Activated CD8-positive, alpha-beta memory T cell treated with anti-CD3 and anti-CD28 coated beads, Interleukin-2, amount 50 U/mL, for 48 hours (primary cell): ENCODE measurements at places on chromosomes 12 and 14.

- DNase-seq = no peak
Observed at GRCh38 chr12:30982413-30982812, 55.9 kb downstream of the TSPAN11 start.

GRCh38 chr12:89353188-89353822, 1.0 kb upstream of the DUSP6 start:
- peak; percentile 85 for DNase-seq

GRCh38 chr14:61623927-61624326, 71.4 kb upstream of the HIF1A start:
- DNase-seq = no peak

- DNase-seq = no peak
Observed at GRCh38 chr12:108479364-108480070, 35.6 kb upstream of the FICD start.

- DNase-seq = no peak
Observed at GRCh38 chr12:47356129-47356700, 276.5 kb upstream of the AMIGO2 start.

- DNase-seq = no peak
Observed at GRCh38 chr12:114668151-114668885, 15.7 kb downstream of the TBX3 start.

GRCh38 chr12:9669019-9669326, 540 bp upstream of the CLEC2D start:
- no peak for DNase-seq

DNA sequence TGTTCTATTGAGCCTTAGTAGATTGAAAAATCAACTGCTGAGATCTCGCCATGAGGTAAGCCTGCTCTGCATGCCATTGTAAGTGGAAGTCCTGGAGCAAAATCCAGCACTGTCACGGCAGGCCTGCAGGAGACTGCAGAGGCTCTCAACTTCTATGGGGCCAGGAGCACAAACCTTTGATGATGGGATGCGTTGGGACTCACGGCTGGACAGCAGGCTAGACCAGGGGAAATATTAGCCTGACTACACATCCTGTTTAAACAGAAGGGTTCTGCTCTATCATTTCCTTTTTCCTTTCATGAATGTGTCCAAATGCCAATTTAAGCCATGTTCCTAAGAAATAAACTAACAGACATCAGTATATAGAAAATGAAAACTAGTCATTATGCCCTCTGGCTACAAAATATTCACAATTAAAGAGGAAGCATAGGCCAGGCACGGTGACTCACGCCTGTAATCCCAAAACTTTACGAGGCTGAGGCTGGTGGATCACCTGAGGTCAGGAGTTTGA, 33.9 kb upstream of the RASSF8 start:
- no peak for DNase-seq

- DNase-seq = no peak
Observed at GRCh38 chr12:129332286-129332685, 479.0 kb downstream of the GLT1D1 start.

GRCh38 chr12:6182279-6182898, 17.8 kb upstream of the CD9 start:
- no peak for DNase-seq

- DNase-seq = no peak
Observed at GRCh38 chr14:39967885-39968284, 535.7 kb upstream of the FBXO33 start.

DNA sequence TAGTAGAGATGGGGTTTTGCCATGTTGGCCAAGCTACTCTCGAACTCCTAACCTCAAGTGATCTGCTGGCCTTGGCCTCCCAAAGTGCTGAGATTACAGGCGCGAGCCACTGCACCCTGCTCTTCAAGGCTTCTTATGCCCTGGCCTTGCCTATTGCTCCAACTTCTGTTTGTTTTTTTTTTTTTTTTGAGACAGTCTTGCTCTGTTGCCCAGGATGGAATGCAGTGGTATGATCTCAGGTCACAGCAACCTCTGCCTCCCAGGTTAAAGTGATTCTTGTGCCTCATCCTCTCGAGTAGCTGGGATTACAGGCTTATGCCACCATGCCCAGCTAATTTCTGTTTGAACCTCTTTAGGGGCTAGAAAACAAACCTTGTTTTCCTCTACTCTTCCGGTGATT, 6.0 kb upstream of the ABCD4 start:
- DNase-seq = no peak

- DNase-seq = no peak
Observed at GRCh38 chr14:47744155-47744554, 68.8 kb upstream of the MDGA2 start.

DNA sequence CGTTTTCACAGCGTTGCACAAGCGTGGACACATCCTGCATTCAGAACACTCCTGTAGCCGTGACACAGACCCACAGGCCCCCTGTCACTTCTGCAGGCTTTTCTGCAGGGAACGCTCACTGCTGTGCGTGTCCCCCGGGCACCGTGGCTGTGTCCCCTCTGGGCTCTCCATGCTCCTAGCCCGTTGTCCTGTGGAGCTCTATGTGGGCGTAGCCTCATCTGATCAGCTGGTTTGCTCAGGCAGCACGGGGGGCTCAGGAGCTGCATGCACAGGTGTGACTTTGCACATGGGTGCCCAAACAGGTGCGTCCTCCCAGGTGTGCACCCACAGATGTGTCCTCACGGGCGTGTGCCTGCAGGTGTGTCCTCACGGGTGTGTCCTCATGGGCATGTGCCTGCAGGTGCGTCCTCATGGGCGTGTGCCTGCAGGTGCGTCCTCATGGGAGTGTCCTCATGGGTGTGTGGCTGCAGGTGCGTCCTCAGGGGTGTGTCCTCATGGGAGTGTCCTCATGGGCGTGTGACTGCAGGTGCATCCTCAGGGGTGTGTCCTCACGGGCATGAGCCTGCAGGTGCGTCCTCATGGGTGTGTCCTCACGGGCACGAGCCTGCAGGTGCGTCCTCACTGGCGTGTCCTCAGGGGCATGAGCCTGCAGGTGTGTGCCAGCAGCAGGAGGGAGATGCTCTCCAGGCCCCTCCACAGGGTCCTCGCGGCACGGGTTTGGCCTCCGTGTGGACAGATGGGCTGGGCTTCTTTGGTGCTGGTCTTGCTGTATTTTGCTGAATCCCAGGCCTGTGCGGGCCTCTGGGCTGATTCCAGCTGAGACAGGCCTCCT, 17.5 kb downstream of the MTA1 start:
- DNase-seq = no peak

DNA sequence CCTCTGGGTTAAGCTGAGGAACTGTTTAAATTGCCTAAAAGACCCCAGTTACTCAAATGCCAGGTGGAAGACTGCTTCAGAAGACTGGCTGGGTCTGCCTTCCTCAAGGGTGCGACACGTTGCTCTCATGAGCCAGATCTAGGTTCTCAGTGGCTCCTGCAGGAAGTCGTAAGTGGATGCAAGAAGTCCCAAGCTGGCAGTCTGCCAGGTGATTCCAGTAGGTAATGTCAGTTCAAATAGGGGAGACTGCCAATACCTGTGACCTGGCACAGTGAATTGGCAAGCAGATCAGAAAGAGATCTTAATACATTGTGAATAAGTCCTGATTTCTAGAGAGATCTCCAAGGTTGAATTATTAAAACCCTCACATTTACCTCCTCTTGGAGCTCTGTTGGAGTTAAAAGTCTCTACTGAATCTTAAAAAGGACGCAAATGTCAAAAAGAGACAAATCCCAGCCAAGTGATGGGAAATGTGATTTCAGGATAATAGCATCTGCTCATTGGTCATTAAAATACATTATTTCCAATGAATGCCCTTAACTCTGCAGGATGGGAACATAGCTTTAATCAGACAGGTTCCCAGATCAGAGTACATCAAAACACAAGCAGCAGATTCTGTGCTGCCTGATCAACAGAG, 98.8 kb upstream of the FRMD6 start:
- no peak for DNase-seq

GRCh38 chr12:44015333-44015941, 179.6 kb downstream of the TMEM117 start:
- no peak for DNase-seq

- no peak for DNase-seq
Observed at GRCh38 chr12:69647178-69647577, 36.5 kb upstream of the LRRC10 start.

DNA sequence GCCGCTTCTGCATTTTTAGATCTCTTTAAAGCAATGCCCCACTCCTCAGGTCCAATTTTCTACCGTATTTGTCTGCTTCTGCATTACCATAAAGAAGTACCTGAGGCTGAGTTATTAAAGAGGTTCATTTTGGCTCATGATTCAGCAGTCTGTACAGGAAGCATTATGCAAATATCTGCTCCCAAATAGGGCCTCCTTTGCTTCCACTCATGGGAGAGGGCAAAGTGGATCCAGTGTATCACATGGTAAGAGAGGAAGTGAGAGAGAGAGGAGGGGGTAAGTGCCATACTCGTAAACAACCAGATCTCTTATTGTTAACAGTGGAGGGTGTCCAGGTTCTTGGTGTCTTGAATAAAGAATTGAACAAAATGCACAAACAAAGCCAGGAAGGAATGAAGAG, 316.1 kb upstream of the SEL1L start:
- DNase-seq = no peak

DNA sequence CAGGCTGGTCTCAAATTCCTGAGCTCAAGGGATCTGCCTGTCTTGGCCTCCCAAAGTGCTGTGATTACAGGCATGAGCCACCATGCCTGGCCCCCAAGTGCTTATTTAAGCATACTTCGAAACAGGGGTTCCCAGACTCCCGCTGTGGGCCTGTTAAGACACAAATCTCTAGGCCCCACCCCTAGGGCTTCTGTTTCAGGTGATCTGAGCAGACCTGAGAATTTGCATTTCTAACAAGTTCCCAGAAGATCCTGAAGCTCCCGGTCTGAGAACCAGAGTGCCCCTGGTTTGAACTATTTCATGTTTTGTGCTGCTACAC, 25.0 kb downstream of the GCH1 start:
- DNase-seq = no peak

GRCh38 chr12:92444763-92445162, 258.0 kb upstream of the PLEKHG7 start:
- DNase-seq = no peak

GRCh38 chr12:76201316-76201715, 116.8 kb upstream of the NAP1L1 start:
- no peak for DNase-seq

- no peak for DNase-seq
Observed at GRCh38 chr12:124004233-124004875, 31.3 kb downstream of the ZNF664 start.

DNA sequence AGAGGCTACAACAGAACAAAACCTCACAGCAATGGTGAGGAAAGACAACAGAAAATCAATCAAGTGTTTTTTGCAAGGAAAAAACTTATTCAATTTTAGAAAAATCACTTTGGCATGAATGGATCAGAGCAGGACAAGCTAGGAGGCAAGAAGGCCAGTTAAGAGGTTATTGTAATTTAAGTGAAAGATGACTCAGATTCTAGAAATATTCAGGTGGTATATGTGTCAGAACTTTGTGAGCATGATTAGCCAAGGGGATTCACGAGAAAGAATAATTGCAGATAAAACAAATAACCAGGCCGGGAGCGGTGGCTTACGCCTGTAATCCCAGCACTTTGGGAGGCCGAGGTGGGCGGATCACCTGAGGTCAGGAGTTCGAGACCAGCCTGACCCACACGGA, 12.7 kb downstream of the GCH1 start:
- no peak for DNase-seq

- DNase-seq = no peak
Observed at GRCh38 chr12:104490850-104491249, 34.1 kb downstream of the CHST11 start.

GRCh38 chr12:67088401-67089118, 180.6 kb upstream of the CAND1 start:
- DNase-seq = no peak

DNA sequence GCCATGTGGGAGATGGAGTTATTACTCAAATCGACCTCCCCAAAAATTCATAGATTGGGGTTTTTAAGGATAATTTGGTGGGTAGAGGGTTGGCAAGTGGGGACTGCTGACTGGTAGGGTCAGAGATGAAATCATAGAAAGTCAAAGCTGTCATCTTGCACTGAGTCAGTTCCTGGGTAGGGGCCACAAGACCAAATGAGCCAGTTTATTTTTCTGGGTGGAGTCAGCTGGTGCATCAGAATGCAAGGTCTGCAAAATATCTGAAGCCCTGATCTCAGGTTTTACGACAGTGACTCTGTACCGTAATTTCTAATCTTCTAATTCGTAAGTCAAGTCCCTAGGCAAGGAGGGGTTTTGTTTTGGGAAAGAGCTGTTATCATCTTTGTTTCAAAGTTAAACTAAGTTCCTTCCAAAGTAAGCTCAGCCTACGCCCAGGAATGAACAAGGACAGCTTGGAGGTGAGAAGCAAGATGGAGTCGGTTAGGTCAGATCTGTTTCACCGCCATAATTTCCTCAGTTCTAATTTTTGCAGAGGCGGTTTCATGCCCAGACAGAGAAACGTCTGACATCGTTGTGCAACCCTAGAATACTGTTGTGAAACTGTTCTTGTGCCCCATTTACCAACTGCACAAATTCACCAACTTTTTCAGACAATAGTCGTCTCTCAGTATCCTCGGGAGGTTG, 104.5 kb upstream of the SFSWAP start:
- no peak for DNase-seq

DNA sequence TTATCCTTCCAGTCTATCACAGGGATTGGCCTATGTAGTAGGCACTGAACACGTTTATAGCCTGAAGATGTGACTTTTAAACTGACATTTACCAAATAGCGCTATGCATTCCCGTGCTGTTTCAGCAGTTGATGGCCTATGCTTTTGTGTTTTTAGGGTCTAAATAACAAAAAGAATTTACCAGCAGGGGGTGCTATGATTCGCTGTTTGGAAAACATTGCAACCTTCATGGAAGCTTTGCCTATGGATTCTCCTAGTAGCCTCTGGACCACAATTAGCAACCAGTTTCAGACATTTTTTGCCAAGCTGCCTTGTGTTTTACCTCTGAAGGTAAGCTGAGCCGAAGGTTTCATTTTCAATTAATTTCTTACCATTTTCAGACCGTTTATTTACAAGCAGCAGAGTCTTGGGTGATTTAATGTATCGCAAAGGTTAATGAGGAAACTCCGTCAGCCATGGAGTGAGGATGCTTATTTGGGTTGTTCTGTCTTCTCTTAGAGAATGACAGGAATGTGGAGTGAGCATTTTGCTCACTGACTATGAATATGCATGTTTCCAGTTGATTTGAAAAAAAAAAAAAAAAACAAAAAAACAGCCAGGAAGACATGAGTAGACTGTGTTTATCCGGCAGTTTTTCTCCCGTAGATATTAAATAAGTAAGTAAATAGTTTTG, 133.1 kb downstream of the PRIMA1 start:
- no peak for DNase-seq
